ENCODE measurements at places on chromosomes 6 and 20.

DNA sequence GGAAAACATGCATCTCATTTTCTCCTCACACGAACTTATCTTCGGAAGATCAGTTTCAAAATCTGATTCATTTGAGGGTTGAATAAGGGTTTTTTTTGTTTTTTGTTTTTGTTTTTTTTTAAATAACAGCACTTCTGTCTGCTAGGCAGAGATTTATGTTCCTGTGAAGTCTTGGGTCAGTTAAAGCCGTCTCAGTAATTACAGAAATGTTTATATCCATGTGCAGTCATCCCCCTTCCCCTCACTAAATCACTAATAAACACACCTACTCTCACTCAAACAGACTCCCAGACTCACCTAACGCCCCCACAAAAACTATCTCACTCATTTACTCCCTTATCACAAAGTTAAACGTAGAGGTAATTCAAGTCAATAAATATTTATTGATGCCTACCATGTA is 214.2 kb upstream of the SUPT3H start:
- DNase-seq = no peak

DNA sequence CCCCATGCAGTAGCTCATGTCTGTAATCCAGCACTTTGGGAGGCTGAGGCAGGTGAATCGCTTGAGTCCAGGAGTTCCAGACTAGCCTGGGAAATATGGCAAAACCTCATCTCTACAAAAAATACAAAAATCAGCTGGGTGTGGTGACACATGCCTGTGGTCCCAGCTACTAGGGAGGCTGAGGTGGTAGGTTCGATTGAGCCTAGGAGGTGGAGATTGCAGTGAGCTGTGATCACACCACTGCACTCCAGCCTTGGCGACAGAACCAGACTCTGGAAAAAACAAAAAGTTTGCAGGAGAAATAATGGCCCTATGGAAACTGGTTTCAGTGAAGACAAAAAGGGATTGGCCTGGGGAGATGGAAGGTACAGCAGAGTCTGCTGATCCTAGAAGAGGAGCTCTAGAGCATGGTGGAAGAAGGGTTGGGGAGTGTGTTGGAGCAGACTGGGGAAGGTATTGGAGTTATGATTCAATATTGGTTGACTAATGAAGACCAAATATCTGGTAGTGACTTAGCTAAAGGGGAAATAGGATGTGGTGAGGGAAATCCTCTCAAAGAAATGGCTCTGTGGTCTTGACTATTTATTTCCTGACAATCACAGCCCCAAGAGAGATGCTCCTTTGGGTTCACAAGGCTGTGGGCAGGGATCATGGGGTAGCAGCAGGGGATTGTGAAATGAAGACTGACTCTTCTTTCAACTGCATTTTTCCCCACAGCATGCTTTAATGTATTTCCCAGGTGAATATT is 281.9 kb downstream of the UTRN start:
- no peak for DNase-seq

GRCh38 chr20:46150943-46151342 is 32.8 kb downstream of the CD40 start:
- no peak for DNase-seq

DNA sequence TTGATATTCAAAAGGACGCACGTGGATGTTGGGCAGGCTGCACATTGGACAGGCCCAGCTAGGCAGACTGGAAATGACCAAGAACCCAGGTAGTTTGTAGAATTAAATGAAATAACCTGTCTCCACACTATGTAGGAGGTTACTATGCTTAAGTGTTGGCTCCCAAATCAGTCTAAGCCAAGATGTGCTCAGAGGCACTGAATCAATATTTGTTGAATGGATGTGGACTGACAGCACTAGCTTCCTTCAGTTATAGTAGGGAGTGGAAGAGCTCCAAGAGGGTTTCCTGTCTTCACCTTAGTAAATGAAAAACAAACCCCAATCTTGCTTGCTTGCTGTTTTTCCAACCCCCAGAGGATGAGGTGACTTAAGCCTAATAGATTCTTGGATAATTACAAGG is 180.5 kb downstream of the JARID2 start:
- no peak for DNase-seq

DNA sequence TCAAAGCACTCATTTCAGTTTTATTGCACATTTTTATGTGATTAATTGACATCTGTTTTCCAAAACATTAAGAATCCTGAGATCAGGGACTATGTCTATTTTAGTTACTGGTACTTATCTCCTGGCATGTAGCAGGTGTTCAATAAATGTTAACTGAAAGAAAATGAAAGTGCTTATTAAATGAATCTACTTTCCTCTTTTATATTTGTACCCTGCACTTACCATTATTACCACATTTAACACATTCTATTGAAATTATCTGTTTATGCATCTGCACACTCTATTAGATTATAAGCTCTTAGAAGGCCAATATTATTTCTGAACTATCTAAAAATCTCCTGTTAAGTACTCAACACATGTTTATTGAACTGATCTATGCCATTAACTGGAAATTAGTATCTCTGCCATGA is 131.9 kb downstream of the EPM2A start:
- no peak for DNase-seq

- no peak for DNase-seq
Observed at GRCh38 chr20:60046011-60046413, 87.8 kb downstream of the CDH26 start.

- DNase-seq = no peak
Observed at GRCh38 chr20:37220731-37221130, 40.9 kb downstream of the GHRH start.

Data from activated T-helper 1 cell treated with Interleukin-2 at 50 U/mL for 16 hours (primary cell).